Naive thymus-derived CD8-positive, alpha-beta T cell (primary cell): ENCODE measurements at places on chromosomes 7 and 10.

DNA sequence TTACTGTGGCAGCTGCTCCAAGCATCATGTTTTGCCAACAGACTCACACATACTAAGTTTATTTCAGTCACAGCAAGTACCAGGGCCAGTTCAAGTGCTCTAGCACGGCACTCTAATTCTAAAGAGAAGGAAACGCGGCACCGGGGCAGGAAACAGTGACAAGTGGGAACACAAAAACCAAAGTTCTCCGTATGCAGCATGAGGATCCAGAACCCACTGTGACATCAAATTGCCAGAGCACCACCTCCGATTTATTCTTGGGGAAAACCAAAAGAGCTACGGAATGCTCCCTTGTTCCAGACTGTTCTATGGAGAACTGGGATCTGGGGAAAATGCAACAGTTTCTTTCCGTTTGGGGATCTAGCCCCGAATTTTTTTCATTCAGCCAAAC, 448 bp upstream of the PTER start:
- H3K27me3 ChIP-seq, result no peaks in the 10 kb centered on the region
- no peak for DNase-seq
- peaks cover 22% of the 10 kb centered on the region for H3K36me3 ChIP-seq
- H3K27ac ChIP-seq, result peak overlapping the region; percentile 90
- peak overlapping the region; percentile 99 for H3K4me3 ChIP-seq

- no peak overlapping the region for H3K27ac ChIP-seq
- H3K36me3 ChIP-seq, result no peaks in the 10 kb centered on the region
- no peaks in the 10 kb centered on the region for H3K27me3 ChIP-seq
Observed at GRCh38 chr10:78274491-78274890, 240.8 kb downstream of the RPS24 start.

DNA sequence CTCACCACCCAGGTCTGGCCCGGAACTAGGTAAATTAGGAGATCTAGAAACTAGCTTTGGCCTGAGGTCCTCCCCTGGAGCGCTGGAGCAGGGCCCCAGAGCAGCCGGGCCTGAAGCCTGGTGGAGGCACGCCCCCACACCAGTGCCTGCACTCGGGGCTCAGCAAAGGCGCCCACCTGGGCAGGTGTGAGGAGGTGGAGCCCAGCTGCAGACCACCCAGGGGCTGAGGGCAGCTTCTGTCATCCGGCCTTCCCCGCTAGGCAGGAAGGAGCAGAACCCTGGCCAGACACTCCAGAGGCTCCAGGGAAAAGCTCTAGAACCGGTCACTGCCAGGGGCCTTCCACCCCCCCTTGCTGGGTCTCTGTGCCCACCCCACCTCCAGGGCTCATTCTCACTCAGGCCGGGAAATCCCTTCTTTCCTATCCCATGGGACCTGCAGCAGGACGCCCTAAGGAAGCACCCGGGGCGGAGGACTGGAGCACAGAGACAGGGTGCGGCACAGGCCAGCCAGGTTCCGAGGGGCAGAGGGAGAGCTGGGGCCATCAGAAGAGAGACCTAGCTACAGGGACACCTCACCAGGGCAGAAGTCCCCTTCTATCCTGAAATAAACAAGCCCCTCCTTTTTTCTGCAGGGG, 161.2 kb downstream of the NRF1 start:
- no peaks in the 10 kb centered on the region for H3K36me3 ChIP-seq
- peaks cover 7% of the 10 kb centered on the region for H3K4me1 ChIP-seq

DNA sequence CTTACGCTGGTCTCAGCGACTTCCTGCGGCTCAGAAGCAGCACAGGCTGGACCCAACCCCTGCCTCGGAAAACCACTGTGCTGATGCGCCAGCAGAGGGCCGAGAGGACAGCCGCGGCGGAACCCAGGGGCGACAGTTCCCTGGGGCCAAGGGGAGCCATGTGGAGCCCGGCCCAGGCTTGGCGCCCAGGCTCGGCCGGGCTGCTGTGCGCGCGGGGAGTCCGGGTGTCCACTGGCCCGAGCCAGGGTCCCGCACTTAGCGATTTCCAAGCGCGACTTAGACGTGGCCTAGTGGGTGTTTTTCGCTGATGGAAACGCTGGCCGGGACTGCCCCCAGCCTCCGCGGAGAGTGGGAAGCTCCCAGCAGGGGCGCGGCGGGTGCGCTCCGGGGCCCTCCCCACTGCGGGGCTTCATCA, 18.6 kb upstream of the ZNF32 start:
- H3K4me3 ChIP-seq, result no peak overlapping the region
- H3K36me3 ChIP-seq, result no peaks in the 10 kb centered on the region
- no peak overlapping the region for H3K27ac ChIP-seq
- peaks cover 37% of the 10 kb centered on the region for H3K27me3 ChIP-seq

GRCh38 chr7:117220836-117221235, 102.0 kb downstream of the WNT2 start:
- H3K4me1 ChIP-seq, result no peaks in the 10 kb centered on the region
- no peak overlapping the region for H3K27ac ChIP-seq
- no peak overlapping the region for H3K4me3 ChIP-seq
- H3K36me3 ChIP-seq, result no peaks in the 10 kb centered on the region

DNA sequence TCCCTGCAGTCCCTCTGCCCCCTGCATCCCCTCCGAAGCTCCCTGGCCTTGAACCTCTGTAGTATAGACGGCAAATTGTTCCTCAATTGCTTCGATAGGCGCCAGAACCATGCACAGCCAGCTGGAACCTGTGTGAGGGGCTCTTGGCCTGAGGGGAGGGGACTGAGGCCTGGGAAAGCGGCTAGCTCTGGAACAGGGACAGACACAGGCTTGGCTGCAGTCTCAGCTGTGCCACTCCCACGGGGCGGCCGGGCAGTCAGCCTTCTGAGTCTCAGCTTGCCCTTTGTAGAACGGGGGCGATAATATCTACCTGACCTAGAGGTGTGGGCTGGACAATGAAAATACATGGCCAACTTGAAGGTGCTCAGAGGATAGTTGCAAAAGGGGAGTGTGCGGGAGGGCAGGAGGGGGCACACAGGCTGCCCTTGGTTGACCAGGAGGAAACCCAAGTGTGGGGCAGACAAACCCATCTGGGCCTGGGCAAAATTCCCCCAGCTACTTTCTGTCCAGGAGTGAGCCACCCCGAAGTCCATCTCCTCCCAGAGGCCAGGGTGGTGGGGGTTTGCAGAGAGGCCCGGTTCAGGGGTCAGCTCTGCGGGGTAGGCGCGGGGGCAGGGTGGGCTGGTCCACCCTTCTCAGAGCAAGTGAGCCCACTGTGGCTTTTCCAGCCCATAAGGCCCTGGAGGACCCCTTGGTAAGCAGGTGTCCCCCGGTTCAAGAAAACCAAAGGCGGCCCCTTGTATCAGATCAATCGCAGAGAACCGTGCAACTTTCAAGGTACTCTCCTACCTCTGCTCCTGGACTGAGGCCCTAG, 4.6 kb downstream of the CRYGN start:
- no peaks in the 10 kb centered on the region for H3K36me3 ChIP-seq
- H3K4me3 ChIP-seq, result no peak overlapping the region
- DNase-seq, result no peak
- H3K4me1 ChIP-seq, result peaks cover 66% of the 10 kb centered on the region

- H3K27me3 ChIP-seq, result peaks cover 1% of the 10 kb centered on the region
- DNase-seq, result no peak
- no peak overlapping the region for H3K27ac ChIP-seq
- peaks cover 4% of the 10 kb centered on the region for H3K4me1 ChIP-seq
Observed at GRCh38 chr10:70772627-70773026, 12.6 kb downstream of the TBATA start.

- no peaks in the 10 kb centered on the region for H3K4me1 ChIP-seq
- DNase-seq, result no peak
- no peak overlapping the region for H3K27ac ChIP-seq
- no peak overlapping the region for H3K4me3 ChIP-seq
Observed at GRCh38 chr7:71184609-71185008, 52.7 kb downstream of the GALNT17 start.

GRCh38 chr10:130547368-130547767, 411.2 kb downstream of the GLRX3 start:
- no peak overlapping the region for H3K27ac ChIP-seq
- DNase-seq, result no peak
- H3K27me3 ChIP-seq, result peaks cover 40% of the 10 kb centered on the region
- H3K4me3 ChIP-seq, result no peak overlapping the region
- H3K36me3 ChIP-seq, result no peaks in the 10 kb centered on the region

DNA sequence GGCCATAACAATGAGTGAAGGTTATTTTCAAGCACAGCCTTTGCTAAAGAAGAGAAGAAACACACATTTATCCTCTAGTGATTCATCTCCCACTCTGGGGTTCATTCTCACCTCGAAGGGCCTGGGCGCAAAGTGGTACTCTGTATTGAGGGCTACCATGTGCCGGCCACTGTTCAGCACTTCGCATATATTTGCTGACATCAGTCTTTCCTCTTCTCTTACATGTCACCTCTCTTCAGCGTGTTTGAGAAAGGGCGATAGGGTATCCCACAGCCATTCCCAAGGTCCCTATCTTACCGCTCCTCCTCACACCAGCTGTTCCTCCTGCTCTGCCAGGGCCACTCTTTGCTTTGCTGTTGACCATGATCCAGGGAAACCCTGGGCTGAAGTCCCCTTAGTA, 48.8 kb upstream of the ECHDC3 start:
- no peaks in the 10 kb centered on the region for H3K27me3 ChIP-seq
- peaks cover 36% of the 10 kb centered on the region for H3K4me1 ChIP-seq
- DNase-seq, result no peak
- H3K36me3 ChIP-seq, result no peaks in the 10 kb centered on the region

DNA sequence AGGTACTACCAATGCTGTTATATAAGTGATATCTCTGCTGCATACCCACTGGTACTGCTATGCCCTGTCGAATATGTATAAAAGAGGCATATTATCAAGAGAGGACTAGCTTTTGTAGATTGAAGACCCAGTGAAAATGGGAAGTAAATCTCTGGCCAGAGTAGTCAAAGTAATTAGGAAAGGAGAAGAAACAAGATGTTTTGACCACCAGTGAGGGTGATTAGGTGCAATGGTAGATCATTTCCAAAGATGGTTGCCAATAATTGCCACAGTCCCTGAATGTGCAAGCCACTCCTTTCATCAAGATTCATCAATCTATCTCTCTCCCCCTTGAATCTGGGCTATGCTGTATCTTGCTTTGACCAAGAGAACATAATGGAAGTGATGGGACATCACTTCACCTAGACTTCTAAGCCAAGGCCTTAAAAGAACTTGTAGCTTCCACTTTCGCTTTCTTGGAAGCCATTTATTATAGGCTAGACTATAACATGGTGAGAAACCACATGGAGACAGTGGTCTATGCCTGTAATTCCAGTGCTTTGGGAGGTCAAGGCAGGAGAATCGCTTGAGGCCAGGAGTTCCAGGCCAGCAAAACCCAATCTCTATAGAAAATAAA, 52.6 kb upstream of the ST8SIA6 start:
- DNase-seq, result no peak
- H3K27me3 ChIP-seq, result peaks cover 6% of the 10 kb centered on the region
- peaks cover 1% of the 10 kb centered on the region for H3K4me1 ChIP-seq
- H3K27ac ChIP-seq, result peak overlapping the region; percentile 38

GRCh38 chr10:74586088-74586585, 240.3 kb upstream of the KAT6B start:
- peak; percentile 60 for DNase-seq
- peak overlapping the region; percentile 98 for H3K27ac ChIP-seq
- H3K4me3 ChIP-seq, result peak overlapping the region; percentile 79
- no peaks in the 10 kb centered on the region for H3K27me3 ChIP-seq

DNA sequence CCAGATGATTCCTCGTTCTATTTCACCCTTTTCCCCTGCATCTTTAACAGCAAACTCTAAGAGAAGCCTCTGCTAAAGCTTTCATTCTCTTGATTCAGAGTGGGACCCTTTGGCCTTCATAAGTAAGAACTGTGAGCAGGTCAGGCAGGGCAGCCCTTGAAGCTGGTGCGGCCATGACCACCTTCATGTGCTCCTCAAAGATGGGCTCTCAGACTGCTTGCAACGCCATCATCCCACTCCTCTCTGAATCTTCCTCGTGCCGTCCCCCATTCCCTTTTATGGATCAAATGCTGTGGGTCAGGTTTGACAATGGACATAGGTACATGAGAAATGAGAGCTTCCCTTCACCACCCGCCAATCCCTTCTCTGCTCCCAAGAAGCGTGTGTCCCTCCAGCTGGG, 207.4 kb downstream of the TCF7L2 start:
- H3K4me1 ChIP-seq, result no peaks in the 10 kb centered on the region
- no peak overlapping the region for H3K4me3 ChIP-seq
- H3K27ac ChIP-seq, result no peak overlapping the region
- no peaks in the 10 kb centered on the region for H3K27me3 ChIP-seq

GRCh38 chr10:127952575-127952869, 45.6 kb downstream of the PTPRE start:
- peaks cover 15% of the 10 kb centered on the region for H3K27me3 ChIP-seq
- H3K4me1 ChIP-seq, result no peaks in the 10 kb centered on the region
- DNase-seq, result no peak
- no peak overlapping the region for H3K27ac ChIP-seq
- no peaks in the 10 kb centered on the region for H3K36me3 ChIP-seq

GRCh38 chr7:87627634-87627994, 584 bp upstream of the RUNDC3B start:
- peak overlapping the region; percentile 87 for H3K4me3 ChIP-seq
- DNase-seq, result no peak
- no peaks in the 10 kb centered on the region for H3K27me3 ChIP-seq
- peak overlapping the region; percentile 94 for H3K27ac ChIP-seq
- H3K4me1 ChIP-seq, result peaks cover 9% of the 10 kb centered on the region
- no peaks in the 10 kb centered on the region for H3K36me3 ChIP-seq

DNA sequence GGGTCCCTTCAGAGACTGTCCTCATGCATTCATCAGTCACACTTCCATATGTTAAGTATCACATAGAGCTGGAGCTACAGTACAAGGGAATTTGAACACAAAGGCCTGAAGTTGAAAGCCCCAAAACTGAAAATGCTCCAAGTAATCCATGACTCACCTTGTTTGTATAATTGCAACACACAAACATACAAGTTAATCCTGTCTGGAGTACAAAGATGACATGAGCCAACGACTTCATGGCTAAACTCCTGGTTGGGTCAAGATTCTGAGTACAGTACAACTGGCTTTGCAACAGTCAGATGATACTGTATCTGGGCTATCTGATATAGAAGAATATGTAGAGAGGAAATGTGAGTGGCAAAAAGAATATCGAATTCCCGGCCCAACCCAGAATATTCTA, 73.1 kb upstream of the AASS start:
- DNase-seq, result no peak
- no peak overlapping the region for H3K4me3 ChIP-seq
- H3K4me1 ChIP-seq, result no peaks in the 10 kb centered on the region
- H3K27me3 ChIP-seq, result no peaks in the 10 kb centered on the region
- H3K36me3 ChIP-seq, result peaks cover 4% of the 10 kb centered on the region

- H3K4me3 ChIP-seq, result no peak overlapping the region
- H3K4me1 ChIP-seq, result peaks cover 14% of the 10 kb centered on the region
- peaks cover 13% of the 10 kb centered on the region for H3K36me3 ChIP-seq
- no peaks in the 10 kb centered on the region for H3K27me3 ChIP-seq
Observed at GRCh38 chr7:36583318-36583717, 141.0 kb downstream of the AOAH start.
